ENCODE measurements at places on chromosomes 2 and 18. TPM values are rescaled to one million over a fixed set of nuclear protein-coding genes. Genes with fewer than 3 reads are reported as not detected.

COLEC12 gene
- polyA plus RNA-seq, result not detected

GRCh38 chr18:11316546-11316945, 167.2 kb upstream of the PIEZO2 start:
- no peaks in the 10 kb centered on the region for H3K27me3 ChIP-seq
- no peak for DNase-seq
- H3K4me1 ChIP-seq, result no peaks in the 10 kb centered on the region
- H3K36me3 ChIP-seq, result no peaks in the 10 kb centered on the region
- H3K27ac ChIP-seq, result no peak overlapping the region
- H3K4me3 ChIP-seq, result no peak overlapping the region

SUMO1 gene
- polyA plus RNA-seq, result 143 TPM

CFLAR gene
- polyA plus RNA-seq, result 155 TPM

GRCh38 chr2:25164561-25164960, 3.8 kb downstream of the POMC start:
- peaks cover 16% of the 10 kb centered on the region for H3K27me3 ChIP-seq
- H3K27ac ChIP-seq, result no peak overlapping the region
- DNase-seq, result no peak
- peaks cover 25% of the 10 kb centered on the region for H3K4me1 ChIP-seq
- no peaks in the 10 kb centered on the region for H3K36me3 ChIP-seq
- no peak overlapping the region for H3K4me3 ChIP-seq

DNA sequence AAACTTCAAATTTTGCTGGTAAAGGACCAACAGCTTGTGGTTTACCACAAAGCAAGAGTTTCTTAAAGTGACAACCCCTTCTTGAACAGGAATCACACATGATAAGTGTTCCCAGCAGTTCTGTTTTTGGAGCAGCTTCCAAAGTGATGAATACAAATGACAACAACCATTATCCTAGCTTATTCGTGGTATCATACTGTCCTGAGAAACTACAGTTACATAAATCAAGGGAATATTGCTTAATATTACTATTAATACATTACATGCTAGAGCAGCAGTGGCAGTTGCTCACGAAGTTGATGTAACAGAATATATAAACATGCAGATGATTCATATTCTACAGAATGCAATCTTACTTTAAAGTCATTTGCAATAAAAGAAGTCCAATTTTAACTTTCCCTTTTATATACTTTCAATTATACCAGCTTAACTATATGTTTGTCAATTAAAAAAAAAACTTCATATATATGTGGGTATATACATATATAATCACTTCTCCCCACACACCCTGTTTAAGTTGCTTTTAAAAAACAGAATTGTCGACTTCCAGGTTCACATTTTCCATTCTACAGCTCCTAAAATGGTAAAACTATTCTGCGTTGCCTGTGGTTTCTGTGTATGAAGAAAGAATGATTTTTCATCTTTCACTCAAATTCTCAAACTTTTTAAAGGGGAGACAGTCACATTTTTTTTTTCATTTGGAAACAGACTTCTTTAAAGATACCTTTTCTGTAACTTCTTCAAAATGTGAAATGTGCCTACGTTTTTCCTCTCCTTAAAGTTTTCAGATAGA, 713.6 kb downstream of the TDRD15 start:
- H3K27ac ChIP-seq, result no peak overlapping the region
- no peak for DNase-seq
- H3K27me3 ChIP-seq, result no peaks in the 10 kb centered on the region
- no peaks in the 10 kb centered on the region for H3K4me1 ChIP-seq
- H3K4me3 ChIP-seq, result no peak overlapping the region

DNA sequence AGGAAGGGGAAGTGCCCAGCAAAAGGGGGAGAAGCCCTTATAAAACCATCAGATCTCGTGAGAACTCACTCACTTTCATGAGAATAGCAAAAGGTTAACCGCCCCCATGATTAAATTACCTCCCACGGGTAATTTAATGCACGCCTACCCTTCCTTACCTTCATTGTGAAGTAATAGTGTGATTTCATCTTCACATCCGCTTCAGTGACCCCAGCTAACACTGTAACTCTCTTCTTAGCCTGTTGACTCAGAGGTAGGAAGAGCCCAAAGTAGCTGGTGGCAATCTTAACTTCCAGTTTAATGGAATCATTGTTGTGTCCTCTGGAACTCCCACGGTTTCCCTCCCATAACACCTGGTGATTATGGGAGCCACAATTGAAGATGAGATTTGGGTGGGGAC, 120.5 kb downstream of the GULP1 start:
- H3K36me3 ChIP-seq, result no peaks in the 10 kb centered on the region
- DNase-seq, result no peak
- no peak overlapping the region for H3K27ac ChIP-seq

All from CD4-positive, alpha-beta memory T cell (primary cell).